GM12864 (cell line): ENCODE measurements at places on chromosomes 2 and 18.

DNA sequence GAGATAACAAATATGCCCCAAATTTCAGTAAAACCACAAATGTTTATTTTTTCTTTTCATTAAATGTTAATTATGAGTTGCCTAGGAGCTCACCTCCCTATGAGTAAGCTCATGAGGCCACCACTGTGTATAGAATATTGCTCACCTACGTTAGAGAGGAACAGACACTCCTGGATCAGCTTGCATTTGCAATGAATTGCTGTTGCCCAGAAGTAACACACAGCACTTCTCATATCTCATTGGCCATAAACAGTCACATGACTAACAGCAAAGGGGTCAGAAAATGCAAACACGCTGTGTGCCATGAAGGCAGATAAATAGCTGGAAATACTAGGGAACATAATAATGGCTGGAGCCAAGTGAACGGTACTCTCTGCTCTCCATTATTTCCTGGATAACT, 89.0 kb upstream of the GALNT5 start:
- no peak for DNase-seq

DNA sequence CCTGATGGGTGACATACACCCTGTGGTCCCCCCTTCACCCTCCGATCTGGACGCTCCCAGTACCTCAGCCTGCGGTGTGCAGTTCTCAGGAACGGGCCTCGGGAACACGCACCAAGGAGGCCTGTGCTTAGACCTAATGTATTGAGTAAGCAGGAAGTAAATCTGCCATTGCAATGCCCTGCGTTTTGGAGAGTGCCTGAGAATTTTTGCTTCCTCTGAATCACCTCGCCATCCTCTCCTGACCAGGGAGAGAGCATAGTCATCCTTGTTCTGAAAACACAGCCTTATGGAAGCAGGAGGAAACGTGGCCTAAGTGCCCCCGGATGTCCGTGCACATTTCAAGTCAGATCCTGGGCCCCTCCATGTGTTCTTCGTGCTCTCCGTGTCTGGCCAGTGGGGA, 272.2 kb downstream of the NDUFA10 start:
- no peak for DNase-seq

- DNase-seq: no peak
Observed at GRCh38 chr2:174495365-174496012, 8.7 kb upstream of the GPR155 start.

GRCh38 chr18:57057890-57058289, 89.0 kb upstream of the BOD1L2 start:
- no peak for DNase-seq

- DNase-seq: no peak
Observed at GRCh38 chr18:518081-518480, 17.6 kb upstream of the COLEC12 start.

DNA sequence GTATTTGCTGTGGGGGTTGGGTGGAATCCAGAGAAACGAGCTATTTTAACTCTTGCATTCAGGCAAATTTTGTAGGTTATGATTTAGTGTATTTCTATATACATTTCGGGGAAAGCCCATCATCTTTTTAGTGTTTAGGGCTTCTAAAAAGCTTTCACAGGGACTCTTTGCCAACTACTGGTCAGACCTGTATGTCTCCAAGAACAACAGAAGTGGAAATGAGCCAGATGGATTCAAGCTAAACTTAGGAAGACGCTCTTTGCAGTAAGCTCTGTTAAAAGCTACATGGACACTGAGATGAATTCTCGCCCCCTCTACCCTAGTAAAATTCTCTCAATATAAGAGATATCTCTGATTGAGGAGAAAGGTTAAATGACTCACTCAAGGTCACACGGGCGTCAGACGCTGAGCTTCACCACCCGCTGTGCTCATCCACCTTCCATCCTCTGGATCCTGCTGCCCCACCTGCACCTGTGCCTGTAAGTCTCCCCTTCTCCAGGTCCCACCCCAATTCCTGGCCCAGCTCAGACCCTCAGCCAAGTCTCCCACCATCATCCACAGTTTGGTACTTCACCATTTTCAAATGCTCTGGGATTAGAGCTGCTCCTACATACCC, 85.6 kb downstream of the MARCHF4 start:
- no peak for DNase-seq

DNA sequence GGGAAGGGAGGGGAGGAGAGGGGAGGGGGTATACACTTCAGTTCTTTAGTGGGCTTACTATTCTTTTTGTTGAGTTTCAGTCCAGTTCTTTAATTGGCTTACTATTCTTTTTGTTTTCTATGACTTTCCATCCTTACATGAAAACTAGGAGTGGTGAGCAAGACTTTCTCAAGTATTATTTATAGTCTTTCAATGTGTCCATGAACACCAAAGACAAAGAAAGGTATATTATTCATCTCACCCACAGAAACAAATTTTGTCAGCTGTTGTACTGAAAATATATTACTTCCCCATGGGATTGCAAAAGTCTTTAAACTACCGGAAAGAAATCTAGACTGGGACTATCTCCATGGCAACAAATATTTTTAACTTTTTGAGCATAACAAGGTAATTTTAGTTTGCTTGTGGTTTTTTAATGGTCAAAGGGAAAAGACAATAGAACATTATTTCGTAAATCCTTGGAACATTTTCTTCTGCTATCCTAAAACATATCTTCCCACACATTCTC, 17.6 kb downstream of the ADAM17 start:
- DNase-seq: no peak

GRCh38 chr2:99918389-99918788, 224.0 kb downstream of the AFF3 start:
- DNase-seq: no peak

- DNase-seq: no peak
Observed at GRCh38 chr2:7725850-7726242, 808.6 kb downstream of the RNF144A start.

DNA sequence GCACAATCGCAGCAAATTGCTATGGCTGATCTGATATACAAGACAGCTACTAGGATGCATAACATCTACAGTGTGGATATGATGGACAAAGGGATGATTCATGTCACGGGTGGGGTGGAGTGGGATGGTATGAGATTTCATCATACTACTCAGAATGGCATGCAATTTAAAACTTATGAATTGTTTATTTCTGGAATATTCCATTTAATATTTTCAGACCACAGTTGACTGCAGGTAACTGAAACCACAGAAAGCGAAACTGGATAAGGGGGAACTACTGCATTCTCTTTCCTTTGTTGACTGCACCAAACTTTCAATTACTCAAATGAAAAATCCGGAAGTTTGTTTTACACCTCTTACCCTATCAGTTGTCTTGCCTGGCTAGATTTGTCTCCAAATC, 94.4 kb upstream of the NEUROD1 start:
- peak; percentile 12 for DNase-seq

- no peak for DNase-seq
Observed at GRCh38 chr2:2156881-2157280, 174.2 kb downstream of the MYT1L start.

DNA sequence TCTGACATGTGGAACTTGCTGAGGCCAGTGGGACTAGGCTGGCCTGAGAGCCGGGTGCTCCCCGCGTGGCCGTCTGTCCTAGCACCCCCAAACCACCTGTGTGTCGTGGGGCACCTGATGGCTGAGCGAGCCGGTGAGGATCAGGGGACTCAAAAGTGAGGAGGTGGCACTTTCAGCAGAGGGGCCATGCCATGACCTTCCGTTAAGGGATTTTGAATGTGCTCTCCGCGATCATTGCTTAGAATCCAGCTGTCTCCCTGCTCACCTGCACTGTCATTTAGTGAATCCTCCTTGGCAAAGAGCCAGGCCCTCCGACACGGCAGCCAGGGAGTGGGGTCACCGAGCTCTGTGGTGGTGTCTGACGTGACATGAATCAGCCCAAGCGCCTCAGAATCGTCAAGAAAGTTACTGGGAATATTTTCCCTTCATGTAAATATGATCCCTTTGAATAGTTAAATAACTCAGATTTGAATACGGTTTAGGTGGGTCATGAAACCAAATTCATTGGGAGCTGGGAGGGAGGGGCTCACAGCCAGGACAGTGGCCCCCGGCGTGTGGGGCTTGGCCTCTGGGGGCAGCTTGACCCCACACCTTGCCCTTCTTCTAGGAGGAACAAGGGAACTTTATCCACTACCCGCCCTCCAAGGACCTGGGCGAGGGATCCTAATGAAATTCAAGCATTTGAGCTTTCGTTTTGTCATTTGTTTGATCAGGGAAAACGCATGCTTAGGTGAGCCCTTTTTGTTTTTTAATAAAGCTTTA, 9.5 kb downstream of the NFATC1 start:
- DNase-seq: no peak

- no peak for DNase-seq
Observed at GRCh38 chr18:43481069-43481468, 203.8 kb upstream of the SYT4 start.

- no peak for DNase-seq
Observed at GRCh38 chr2:111029181-111029927, 91.4 kb upstream of the BCL2L11 start.

GRCh38 chr2:240624950-240625621, at the start of gene GPR35:
Gene GPR35, plus strand, starts transcription at chr2:240625480. Its CDS starts 4,473 bp downstream, at chr2:240629953.
- peak; percentile 38 for DNase-seq

- no peak for DNase-seq
Observed at GRCh38 chr2:228841475-228841874, 429.6 kb downstream of the PID1 start.

DNA sequence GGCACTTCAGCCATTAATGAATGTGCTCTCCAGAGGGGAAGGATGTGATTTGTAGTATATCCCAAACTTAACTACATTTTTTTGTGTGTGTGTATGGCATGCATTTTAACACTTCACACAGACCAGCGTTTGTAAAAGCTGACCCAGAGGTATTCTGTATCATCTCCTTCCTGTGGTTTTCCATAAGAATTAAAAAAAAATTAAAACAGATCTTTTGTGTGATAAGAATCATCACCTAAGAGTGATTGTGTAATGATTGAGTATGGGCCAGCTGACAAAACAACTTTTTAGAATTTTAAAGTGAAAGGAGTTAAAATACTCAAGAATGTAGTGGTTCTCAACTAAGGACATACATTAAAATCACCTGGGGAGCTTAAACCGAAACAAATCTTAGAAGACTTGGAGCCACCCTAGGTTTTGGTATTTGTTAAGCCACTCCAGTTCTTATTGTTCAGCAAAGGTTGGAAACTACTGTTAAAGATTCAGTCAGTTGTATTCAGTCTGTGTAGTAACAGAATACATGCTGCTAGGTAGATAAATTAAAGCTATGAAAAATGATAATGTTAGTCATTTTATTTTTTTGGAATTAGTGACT, 120.1 kb downstream of the HAUS1 start:
- DNase-seq: no peak

DNA sequence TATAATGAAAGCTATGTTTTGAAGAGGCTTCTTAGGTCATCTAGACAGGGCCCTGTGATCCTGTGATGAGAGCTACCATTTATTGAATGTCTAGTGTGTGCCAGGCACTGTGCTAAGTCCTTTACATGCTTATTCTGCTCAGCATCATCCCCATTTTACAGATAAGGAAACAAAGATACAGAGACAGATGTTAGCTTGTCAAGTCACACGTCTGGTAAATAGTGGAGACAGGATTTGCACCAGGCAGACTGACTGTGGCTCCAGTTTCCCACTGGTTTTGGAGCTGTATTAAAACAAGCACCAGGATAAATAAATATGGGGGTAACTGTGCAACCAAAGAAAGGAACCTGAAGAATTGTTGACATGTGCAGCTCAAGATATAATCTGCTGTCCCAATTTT, 19.2 kb upstream of the EML6 start:
- DNase-seq: no peak

DNA sequence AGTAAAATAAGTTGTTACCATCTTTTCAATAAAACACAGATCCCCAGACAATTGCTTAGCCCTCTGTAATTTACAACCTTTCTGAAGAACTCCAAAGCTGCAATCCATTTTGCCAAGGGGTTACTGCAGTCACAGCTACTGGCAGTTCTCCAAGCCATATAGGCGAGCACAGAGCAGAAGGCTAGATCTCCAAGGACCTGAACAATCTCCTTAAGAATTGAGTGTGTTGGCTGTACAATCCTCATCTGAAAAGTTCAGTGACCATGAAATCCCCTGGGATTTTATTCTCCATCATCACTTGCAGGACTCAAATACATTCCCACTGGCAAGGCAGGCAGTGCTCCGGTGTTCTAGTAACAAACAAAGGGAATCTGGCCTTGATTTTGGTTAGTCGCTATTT, 103.9 kb upstream of the LRP1B start:
- no peak for DNase-seq

DNA sequence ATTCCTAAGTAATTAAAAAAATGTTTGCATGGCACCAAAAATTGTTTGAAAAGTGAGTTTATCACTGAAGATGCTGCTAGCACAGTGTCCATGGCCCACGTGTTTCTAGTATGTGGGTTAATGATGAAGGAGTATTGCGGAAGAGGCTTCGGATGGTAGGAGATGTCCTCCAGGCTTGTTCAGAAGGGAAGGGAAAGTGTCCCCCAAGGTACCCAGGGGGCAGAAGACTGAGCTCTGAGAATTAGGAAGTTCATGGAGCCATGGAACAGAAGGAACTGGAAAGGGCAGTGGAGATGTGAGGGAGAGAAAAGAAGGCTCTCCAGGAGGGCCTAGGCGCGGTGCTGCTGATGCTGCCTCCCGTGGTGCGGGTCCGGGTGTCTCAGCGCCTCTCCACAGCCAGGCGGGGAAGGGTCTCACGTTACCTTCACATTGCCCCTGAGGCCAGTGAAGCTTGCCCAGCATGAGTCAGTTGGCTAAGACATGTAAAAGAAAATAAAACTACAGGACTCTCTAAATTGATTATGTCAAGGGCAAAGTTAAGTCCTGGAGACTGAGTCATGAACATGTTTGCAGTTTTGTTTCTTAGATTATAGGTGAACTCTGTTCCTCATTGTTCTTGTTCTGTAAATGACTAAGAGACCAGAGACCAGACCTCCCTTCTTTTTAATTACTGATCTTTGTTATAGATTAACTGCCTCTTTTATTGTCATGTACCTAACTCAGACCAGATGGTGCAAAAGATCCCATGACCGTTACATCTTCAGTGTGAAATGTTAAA, 89.0 kb downstream of the MTCL1 start:
- no peak for DNase-seq

DNA sequence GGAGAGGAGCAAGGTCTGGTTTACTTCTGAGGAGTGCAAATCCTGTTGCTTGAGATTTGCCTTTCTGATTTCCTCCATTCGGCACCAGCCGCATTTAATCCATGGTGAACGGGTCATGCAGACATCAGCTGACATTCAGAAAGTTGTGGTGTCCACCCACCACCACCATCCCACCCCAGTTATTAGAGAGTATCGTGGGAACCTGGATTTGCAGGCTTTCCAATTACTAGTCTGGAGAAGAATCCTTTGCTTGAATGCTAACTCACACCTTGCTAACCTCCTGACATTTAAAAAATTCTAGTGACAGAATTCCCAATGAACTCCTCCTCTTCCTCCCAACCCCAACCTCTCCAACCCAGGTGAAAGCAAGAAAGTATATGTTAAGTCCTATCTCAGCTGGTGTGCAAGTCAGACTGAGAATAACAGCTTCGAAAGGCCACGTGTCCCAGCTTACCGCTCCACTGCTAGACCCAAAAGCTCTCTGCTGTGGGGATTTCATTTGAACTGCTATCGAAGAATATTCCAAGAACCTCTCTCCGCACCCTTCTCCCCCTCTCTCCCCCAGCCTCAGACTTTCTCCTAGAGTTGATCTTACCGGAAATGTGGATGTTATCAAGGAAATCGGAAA, 17.7 kb downstream of the BCL11A start:
- DNase-seq: no peak
